GM04503 (cell line): ENCODE measurements at places on chromosomes 1 and 21.

DNA sequence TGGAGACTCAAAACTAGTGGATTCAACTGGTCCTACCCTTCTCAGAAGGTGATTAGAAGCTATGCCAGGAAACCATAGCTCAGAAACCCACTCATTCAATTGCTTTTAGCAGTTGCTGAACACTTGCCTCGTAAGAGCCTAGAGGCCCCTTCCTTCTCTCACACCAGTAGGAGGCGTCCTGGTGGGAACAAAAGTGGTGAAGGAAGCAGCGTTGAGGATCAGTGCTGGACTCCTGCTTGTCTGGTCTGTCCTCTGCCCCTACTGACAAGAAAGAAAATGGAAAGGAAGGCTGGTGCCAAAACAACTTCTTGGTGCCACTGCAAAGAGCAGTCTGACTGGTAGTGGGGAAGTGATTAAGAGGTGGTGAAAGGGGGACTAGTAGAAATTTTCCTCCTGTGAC is 269.7 kb downstream of the LMO4 start:
- DNase-seq, result no peak

DNA sequence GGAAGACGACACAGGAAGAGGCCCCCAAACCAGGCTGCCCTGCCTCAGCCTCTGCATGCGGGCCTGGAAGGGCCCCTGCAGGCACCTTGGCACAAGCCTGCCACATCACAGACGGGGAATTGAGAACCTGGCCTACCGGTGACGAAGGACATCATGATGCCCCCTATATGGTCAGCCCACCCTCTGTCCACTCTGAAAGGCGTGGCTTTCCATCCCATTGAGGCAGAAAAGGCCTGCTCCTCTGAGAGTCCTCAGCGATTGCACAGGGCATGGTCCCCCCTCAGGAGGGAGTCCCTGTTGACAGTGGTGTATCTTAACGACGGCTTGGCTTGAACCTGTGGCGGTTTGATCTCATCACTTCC is 11.4 kb downstream of the KRTAP10-1 start:
- DNase-seq, result no peak

DNA sequence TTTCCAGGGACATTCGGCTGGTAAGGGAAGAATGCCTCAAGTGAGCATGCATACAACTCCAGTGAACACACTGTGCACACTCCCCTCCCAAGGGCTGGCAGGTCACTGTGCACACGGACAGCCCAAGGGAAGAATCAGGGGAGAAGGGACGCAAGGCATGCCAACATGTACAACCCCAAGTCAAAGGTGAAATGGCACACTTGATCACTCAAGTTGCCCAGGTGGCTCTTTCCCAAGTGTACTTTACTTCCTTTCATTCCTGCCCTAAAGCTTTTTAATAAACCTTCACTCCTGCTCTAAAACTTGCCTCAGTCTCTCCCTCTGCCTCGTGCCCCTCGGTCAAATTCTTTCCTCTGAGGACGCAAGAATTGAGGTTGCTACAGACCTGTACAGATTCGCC is 13.5 kb upstream of the SLC1A7 start:
- no peak for DNase-seq

GRCh38 chr1:245234217-245235081 is 79.7 kb downstream of the KIF26B start:
- DNase-seq, result no peak

DNA sequence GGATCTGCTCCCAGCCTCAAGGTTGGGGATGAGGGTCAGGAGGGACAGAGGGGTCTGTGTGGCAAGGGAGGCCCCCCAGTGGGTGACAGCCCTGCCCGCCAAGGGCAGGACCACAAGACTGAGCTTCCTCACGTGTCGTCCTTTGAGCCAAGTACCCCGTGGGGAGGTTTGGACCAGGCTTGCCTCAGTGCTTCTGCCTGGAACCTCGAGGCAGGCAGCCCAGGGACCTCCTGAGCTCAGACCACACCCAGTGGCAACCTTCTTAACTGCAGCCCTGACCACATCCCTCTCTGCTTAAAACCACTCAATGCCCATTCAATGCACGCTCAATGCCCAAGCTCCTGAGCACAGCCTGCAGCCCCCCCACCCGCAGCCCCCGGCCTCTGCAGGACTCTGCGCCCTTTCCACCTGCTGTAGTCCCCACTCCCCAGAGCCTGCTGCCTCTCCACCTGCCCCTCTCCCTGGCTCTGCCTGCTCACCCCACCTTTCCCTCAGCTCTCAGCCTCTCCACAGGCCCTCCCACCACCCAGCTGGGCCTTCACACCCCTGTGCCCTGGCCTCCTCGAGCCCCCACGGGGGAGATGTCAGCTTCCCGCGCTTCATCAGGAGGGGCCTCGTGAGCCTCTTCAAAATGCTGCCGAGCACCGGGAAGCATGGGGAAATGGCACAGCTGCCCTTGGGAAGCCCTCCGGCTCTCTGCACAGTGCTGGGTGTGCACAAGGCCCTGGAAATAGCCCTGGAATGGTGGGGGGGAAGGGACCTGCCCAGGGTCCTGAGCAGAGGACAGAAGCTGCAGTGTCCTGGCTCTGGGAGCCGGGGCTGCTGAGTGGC is 129.3 kb upstream of the VAMP3 start:
- DNase-seq, result no peak

- DNase-seq, result peak; percentile 80
These were observed 38.2 kb upstream of the H6PD start for GRCh38 chr1:9196129-9197040.

GRCh38 chr1:155989242-155990004 is 11.1 kb upstream of the ARHGEF2 start:
- DNase-seq, result no peak

- peak; percentile 98 for DNase-seq
These were observed 159.7 kb downstream of the DISP1 start for GRCh38 chr1:222974496-222974895.
